Left renal pelvis (tissue), 4 donors: ENCODE measurements at places on chromosomes 3 and 15.

GRCh38 chr3:9809239-9809614 lies 835 bp upstream of the TTLL3 start:
- no peak for DNase-seq

- DNase-seq = no peak
These were observed 7.2 kb downstream of the SEMA4B start for GRCh38 chr15:90208356-90208755.

GRCh38 chr3:155963570-155963969 lies 93.1 kb downstream of the GMPS start:
- DNase-seq = no peak

DNA sequence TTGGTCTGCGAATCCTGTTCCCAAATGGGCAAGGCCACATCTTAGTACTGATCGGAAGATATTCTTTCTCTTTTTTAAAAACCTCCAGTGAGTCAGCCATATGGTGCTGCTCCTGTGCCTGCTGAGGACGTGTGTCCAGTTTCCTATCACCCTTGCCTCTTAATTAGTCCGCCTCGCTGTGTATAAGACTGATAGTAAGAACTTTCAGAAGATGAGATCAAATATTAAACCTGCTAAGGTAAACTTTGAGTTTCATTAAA lies 612 bp downstream of the UBA5 start:
- DNase-seq = no peak

- DNase-seq = no peak
These were observed 148.9 kb upstream of the TSPAN3 start for GRCh38 chr15:77219841-77220240.
